ENCODE measurements at places on chromosomes 7 and 10.
A peak's percentile ranks its signal among the peaks of the same experiment; 100 is the strongest.

DNA sequence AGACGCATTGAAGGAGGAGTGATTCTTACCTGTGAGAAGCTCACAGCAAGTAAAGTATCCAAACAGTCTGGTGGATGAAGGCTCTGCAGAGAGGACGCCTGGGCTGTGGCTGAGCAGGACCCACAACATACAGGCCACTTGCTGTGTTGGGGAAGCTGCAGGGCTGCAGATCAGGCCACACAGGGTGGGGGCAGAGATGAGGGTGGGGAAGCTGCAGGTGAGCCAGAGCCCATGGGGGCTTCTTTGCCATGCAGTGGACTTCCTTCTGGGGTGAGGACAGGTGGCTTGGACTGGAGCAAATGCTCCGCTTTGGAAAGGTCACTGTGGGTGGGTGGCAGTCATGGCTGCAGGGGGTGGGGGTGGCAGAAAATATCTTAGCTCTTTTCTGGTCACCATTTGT, 214.8 kb downstream of the GLRX3 start:
- no peak for DNase-seq

GRCh38 chr10:73459683-73460314, 26.4 kb upstream of the MSS51 start:
- DNase-seq: no peak

DNA sequence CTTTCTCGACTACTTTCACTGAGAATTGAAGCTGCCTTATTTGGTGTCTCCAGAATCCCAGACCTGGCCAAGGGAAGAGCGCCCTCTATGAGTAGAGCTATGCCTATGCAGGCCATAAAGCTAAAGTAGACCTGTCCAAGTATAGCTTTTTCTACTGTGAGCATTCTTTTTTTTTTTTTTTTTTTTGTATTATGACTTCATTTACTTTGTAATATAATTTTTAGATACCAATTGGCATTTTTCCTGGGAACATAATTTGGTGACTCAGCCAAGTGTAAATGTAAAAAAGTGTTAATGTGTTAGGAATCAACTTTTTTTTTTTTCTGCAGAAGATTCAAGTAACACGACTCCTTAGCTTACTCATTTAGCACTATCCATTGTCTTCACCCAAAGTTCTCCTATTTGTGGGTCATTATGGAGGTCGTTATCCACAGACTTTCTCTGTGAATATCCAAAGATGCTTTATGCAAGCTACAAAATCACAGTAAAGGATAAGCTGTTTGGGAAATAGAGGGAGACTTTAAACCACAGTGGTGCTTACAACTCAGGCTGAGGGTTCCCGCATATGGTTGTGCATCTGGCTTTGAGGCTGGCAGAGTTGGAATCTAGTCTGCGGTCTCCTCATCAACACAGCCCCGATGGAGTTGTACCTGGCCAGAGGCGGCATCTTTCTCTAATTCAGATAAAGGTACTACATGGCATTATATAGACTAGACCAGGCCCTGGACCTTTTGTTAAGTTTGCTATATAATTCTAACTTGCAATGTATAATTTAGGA, 1040.2 kb upstream of the SORCS1 start:
- DNase-seq: peak; percentile 24

DNA sequence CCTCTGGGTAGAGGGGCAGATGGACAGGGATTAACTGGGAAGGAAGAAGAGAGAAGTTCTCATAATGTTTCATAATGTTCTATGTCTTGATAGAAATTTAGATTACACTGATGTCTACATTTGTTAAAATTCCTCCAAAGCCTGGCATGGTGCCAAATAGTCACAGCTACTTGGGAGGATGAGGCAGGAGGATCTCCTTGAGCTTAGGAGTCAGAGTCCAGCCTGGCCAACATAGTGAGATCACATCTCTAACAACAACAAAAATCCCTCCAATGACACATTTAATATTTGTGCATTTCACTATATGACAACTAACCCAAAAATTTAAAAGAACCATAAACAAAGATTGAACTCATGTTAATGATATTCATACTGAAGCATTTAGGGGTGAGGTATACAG, 33.0 kb upstream of the PPP1R3C start:
- DNase-seq: no peak

GRCh38 chr10:124728830-124729661, 15.1 kb downstream of the FAM53B start:
- DNase-seq: peak; percentile 55

GRCh38 chr10:7789390-7789789, 1.4 kb downstream of the ATP5F1C start:
- no peak for DNase-seq

DNA sequence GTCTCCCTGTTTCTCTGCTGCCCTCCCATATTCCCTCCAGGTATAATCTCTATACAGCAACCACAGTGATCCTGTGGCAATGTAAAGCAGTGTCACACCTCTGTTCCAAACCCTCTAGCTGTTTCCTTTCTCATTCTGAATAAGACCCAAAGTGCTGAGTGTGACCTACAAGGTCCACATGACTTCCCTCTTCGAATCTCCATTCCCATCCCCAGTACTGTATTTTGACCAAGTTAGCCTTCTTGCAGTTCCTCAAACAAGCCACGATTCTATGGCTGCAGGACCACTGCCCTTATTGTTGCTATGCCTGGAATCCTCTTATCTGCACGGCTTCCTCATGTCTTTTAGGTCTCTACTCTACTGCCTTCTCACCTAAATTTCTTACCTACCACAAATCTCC, 291.9 kb downstream of the DOCK4 start:
- no peak for DNase-seq

Measured in KBM-7 (cell line).